ENCODE measurements at places on chromosomes 2 and 18. TPM values are rescaled to one million over a fixed set of nuclear protein-coding genes. Genes with fewer than 3 reads are reported as not detected.

PKDCC gene
- 12.3 TPM for total RNA-seq

ASIC4 gene
- not detected for total RNA-seq

DSC2 gene
- total RNA-seq, result under 0.01 TPM

UGT1A8 gene
- not detected for total RNA-seq

C18orf32 gene
- total RNA-seq, result 13.1 TPM

Data from epithelial cell of umbilical artery (primary cell).